Spinal cord (tissue), 10 donors: ENCODE measurements at places on chromosomes 1 and 21. TPM values are rescaled to one million over a fixed set of nuclear protein-coding genes. Genes with fewer than 3 reads are reported as not detected.

DNA sequence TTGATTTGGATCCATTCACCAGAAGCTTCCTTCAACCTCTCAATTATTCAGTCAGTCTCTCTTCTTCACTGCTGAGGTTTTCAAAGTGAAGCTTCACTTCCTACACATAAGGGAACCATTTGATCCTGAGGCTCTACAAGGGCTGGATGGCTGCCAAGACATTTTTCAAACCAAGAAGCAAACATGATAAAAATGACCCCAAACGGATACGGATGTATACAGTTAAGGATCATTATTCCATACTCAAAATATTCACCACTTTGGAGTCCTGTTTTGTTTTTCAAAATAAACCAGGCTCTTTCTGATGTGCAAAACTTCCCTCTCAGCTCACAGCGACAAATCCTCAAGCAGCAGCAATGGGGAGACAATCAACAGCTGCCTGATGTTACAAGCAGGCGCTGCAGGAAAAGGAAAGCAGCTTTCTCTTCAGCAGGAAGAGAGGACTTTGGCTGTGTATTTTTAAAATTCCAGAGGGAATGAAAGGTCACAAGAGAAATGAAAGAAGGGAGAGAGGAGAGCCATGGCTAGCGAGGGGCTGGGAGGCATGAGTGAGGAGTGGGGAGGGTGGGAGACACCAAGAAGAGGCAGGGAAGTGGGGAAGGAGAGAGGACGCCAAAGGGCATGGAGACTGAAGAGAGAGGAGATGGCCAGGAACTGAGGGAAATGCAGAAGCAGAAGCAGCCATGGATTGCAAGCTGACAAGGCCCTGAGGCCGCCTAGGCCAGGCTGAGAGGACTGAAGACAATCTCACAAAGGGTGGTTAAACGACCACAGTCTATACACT, 145.4 kb downstream of the SLC45A1 start:
- DNase-seq = no peak

DNA sequence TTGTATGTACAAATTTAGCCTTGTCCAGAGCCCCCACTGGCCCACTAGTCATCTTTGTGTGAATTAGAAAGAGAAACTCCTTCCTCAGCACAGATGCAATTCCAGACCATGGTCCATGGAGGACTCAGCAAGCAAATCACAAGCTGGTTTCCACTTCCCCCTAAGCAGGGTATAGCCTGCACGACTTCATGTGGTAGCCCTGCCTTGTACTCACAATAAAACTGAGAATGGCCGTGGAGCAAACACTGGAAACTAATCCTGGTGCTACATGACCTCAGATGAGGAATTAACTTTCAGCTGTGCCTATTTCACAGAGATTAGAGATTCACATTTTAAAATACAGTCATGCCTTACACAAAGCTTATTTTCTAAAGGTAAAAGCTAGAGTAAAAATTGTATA, 32.5 kb downstream of the KCNH1 start:
- DNase-seq = no peak

The PDC gene
- total RNA-seq = not detected

The PTPN7 gene
- 1.4 TPM for total RNA-seq

DNA sequence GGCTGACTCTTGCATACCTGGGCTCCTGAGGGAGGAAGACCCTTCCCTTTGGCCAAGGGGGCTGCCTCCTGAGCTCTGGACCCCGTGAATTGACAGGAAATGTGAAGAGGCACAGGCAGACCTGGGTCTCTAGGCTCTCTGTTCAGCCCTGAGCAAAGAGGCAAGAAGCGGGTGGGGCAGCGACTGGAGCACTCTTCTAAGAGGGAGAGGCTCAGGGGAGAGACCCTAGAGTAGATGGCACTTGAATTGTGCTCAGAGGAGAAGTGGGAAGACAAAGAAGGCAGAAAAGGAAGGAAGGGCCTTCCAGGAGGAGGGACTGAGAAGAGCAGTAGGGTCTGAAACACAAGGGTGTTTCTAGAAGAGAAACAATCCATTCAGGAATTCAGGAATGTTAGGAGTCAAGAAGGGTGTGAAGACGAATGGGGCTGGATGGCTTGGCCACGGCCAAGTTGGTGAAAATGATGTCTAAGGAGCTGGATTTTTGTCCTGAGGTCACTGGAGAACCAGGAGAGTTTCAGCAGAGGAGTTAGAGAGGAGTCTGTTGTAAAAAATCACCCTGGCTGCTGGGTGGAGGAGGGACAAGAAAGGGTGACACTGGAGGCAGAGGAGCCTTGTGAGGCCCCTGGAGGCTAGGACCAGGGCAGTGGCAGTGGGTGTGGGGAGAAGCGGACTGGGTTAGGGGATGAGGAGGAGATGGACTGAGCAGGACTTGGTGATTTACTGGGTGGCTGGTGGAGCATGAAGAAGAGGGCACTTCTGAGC, 5.3 kb downstream of the TIE1 start:
- no peak for DNase-seq

DNA sequence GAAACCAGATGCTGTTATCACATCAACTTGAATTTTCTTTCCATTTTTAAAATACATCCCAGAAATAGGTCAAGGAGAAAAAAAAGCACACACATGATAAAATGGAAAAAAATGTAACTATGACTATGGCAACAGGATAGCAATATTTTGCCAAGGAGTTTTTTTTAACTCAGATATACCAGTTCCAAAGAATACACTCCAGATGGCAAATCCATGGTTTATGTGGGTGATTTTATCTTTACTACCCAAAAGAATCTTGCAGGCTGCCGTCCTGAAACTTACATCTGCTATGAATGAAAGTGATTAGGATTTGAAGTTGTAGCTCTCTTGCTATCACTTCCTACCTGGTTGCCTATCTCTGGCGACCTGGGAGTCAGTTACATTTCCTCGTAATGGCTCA, 91.0 kb upstream of the PLPPR4 start:
- peak; percentile 86 for DNase-seq

DNA sequence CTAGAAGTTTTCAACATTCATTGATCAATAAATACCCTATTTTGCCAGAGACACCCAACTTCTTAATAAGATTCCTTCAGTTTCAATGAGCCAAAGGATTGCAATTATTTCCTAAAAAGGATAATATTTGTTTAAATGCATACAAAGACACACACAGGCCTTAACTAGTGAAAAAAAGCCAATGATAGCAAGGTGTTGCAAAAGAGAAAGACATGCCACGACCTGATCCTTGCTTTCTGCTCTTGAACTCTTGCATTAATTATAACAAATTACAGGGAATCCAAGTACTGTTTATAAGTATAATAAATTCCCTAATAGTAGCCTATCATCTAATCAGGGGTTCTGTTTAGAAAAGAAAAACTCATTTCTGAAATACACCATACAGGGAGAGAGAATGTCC, 131.1 kb downstream of the PTPN14 start:
- DNase-seq = no peak

The RGS13 gene
- 0.11 TPM for total RNA-seq

The PLPPR5 gene
- total RNA-seq = 17.2 TPM

The ST6GALNAC3 gene
- 64.0 TPM for total RNA-seq

DNA sequence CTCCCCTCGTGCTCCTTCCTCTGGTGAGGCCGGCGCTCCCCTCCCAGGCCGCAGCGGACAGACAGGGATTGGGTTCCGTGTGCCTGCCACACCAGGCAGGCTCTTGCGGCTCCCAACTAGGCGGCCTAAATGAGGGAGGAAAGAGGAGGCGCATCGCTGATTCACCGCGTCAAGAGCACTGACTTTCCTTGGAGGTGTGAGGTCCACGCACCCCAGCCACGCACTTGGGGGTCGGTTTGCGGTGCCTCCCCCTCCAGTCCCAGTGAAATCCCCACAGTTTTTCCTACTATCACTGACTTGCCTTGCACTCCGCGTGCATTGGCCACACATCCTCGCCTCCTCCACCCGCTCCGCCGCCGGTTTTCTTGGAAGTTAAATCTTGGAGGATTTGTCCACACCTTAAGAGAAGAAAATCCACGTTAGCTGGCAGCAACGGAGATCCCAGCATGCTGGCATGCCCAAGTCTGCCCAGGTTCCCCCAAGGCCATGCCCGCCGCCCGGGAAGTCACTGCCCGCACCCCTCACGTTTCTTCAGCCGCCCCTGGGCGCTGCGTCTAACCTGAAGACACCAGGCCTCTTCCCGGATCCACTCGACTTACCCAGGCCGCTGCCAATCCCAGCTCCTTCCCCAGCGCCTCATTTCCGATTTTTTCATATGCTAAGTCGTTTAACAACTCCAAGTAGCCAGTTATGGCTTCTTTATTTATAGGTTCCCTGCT, 1.1 kb upstream of the FOXD3 start:
- DNase-seq = no peak

The OR2L2 gene
- total RNA-seq = 0.50 TPM

DNA sequence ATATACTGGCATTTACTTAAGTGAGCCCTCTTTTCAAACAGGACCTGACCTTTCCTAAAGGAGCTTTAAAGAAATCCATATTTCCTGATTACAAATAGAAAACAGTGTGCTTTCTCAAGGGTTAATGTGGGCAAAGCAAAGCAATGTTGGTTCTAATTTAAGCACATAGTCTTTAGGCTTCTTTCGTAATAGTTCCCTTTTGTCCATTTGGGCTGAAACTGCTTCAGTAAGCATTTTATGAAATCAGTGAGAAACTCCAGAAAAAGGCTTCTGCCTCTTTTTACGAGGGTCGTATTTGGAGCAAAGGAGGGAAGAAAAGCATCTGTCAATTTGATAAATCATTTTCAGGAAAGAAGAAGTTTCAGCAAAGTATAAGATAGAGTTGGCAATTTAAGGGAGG, 331.2 kb downstream of the KIF26B start:
- DNase-seq = no peak

The ATP6V1G3 gene
- not detected for total RNA-seq

- DNase-seq = no peak
Observed at GRCh38 chr21:43937891-43938309, 72.9 kb downstream of the AGPAT3 start.

The SLFNL1 gene
- 0.59 TPM for total RNA-seq

GRCh38 chr1:180278596-180279395, 48.7 kb downstream of the LHX4 start:
- no peak for DNase-seq

GRCh38 chr1:88892357-88892877, 1.1 kb upstream of the GTF2B start:
- DNase-seq = no peak

DNA sequence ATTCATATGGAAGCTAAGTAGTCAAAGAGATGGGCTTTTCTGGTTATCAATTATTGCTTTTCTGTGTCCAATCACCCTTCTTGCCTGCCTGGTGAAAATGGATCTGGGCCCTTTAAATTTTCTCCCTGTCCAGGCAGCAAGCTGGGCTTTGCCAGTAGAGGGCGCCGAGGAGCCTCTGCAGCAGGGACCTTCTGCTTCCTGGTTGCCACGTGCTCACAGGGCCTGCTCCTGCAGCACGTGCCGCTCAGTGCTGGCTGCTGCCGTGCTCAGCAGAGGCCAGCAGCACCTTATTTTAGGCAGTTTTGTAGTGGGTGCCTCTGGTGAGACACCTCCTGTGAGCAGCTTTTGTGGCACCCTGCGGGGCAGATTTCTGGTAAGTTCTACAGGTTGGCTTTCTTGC, 4.0 kb downstream of the ACTL8 start:
- DNase-seq = no peak

GRCh38 chr1:245693941-245694752, 539.4 kb downstream of the KIF26B start:
- DNase-seq = no peak

- DNase-seq = no peak
Observed at GRCh38 chr1:113223546-113223945, 150.5 kb downstream of the LRIG2 start.

DNA sequence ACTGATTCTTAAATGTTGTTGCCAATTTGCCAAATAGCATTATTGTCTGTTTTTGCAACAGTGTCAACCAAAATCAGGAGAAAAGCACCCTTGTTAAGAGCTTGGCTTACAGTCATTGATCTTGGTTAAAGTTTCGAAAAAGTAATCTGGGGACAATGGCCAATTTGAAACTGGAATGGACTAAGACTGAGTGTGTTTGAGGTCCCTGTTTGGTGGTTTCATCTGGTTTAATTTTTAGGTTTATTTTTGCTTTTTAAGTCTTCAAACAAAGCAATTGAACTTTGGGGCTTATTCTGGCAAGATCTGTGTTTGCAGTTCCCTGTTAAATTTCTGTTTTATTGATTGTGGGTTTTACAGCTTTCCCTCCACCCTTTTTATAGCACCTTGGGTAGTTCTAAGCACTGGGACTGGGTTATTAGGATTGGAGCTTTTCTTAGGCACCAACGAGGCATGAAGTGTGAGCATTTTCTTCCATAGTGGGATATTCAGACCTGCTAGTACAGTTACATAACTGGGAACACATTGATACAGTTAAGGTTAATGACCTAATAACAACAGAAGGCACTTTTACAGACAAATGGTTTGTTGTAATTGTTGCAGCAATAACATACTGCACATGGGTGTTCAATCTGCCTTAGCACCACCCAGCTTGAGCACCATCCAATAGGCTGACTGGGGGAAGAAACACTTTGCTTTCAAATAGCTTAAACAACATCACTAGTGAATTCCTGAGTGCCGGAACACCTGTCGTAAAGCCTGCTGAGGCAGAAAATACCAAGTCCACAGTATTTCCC, 40.6 kb upstream of the MAP10 start:
- no peak for DNase-seq

The SPRR3 gene
- not detected for total RNA-seq

DNA sequence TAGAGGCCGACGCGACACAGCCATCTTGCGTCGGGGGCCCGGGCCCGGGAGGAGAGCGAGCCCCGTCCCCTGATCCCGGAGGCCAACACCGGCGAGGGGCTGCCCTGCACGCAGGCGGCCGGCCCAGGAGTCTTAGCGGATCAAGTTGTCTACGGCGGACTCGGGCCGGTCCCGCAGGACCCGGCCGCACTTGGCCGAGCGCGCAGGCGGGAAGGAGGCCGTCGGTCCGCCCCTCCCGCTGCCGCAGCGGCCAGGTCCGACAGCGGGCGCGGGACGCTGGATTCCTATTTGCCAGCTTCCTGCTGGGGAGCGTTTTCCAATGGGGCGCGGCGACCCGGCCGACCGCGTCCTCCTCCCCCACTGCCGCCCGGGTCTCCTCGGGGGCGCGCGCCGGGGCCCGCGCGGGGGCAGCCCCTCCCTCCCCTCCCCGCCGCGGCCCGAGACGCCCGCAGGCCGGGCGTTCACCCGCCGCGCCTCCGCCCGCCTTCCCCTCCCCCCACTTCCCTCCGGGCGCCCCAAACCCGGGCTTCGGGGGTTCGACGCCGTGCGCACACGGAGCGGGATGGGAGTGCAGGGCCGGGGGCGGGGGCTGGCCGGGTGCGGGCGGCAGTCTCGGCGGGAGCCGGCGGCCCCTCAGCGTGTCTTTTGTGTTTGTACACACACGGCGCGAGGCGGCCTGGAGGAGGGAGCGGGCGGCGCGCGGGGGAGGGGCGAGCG, 517 bp upstream of the H3-3A start:
- peak; percentile 67 for DNase-seq

- DNase-seq = no peak
Observed at GRCh38 chr1:230230948-230231773, 164.1 kb downstream of the GALNT2 start.

- no peak for DNase-seq
Observed at GRCh38 chr1:55388960-55389359, 173.8 kb upstream of the USP24 start.
